ENCODE measurements at places on chromosomes 3 and 15. TPM values are rescaled to one million over a fixed set of nuclear protein-coding genes. Genes with fewer than 3 reads are reported as not detected.

DNA sequence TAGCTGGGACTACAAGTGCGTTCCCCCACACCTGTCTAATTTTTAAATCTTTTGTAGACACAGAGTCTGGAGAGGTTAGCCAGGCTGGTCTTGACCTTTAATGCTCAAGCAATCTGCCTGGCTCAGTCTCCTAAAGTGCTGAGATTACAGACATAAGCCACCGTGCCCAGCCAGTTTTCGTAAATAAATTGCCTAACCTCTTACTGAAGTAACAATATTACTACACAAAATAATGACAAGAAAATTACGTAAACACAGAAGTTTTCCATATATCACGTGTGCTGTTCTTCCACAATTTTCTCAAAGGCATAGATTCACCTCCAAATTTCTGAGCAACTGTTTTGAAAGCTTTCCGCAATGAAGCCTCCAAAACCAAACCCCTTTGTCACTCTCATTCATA, 58.1 kb upstream of the PROK2 start:
- DNase-seq = no peak

DNA sequence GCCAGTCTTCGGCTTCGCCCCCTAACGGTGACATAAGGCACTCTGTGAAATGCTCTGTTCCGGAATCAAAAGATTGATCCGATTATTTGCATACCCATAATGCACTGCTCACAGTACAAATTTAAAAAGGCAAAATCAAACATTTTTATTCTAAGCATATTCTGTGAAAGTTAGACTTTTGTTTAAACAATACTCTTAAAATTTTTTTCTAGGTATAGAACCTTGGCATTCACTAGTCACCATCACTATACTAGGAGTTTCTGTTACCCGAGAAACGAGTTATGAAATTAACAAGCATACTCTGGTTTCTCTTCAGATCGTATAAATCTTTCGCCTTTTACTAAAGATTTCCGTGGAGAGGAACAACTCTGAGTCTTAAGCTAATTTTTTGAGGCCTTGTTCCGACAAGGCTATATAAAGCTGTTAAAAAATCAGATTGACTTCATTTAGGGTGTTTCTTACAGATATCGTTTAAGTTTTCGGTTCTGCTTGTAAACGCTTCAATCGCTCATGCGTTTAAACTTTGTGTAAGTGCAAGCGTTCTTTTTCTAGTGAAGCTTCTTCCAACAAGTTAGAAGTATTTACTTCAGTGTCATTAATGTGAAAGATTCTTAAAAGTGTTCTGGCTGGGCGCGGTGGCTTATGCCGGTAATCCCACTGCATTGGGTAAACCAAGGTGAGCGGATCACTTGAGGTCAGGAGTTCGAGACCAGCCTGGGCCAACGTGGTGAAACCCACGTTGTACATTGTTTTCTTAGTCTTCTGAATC, at the start of gene RNU5B-1:
RNU5B-1 (plus strand) TSS at position 297 of the 769 bp plus-strand sequence.
- DNase-seq = peak; percentile 92

DNA sequence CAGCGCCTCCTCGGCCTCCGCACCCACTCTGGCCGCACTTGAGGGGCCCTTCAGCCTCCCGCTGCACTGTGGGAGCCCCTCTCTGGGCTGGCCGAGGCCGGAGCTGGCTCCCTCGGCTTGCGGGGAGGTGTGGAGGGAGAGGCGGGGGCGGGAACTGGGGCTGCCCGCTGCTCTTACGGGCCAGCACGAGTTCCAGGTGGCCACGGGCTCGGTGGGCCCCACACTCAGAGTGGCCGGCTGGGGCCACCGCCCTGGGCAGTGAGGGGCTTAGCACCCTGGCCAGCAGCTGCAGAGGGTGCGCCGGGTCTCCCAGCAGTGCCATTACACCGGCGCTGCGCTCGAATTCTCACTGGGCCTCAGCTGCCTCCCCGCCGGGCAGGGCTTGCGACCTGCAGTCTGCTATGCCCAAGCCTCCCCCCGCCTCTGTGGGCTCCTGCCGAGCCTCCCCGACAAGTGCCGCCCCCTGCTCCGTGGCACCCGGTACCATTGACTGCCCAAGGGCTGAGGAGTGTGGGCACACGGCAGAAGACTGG, 167.1 kb upstream of the PLSCR5 start:
- no peak for DNase-seq

The SI gene
- total RNA-seq = not detected

DNA sequence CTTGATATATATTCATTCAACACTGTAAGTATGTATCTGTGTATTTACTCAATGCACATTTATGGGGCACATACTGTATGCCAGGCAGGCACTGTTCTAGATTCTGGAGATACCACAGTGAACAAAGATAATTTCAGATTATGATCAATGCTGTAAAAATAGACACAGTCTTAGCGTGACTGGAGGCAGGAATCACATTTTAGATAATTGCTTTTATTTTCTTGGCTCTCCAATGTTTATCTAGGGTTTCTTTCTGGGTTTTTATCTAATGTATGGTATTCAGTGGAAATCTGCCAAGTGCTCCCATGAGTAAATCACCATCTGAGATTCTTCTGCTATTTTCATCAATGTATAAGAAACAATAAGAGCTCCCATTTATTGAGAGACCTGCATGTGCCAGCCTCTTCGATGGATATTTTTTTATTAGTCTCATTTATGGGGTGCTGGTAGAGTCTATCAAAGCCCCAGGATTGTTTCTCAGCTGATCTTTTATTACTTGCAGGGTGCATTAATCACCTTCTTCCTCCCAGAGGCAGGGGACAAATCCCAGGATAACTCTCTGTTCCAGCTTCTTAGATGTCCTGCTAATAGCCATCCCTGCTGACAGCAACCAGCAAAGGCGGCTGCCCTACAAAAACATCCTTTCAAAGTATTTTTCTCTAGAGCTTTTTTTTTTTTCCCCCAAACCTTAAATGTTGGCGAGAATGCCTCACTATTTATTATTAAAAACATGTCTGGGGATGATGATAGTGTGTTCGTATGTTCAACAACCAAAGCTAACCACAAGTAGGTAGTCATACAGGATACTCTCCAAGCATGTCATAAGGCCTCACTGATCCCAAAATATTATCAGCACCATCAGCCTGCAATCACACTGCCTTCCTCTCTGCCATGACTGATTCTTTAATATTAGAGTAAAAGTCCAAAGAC, 331.0 kb upstream of the RASGRP1 start:
- peak; percentile 68 for DNase-seq

DNA sequence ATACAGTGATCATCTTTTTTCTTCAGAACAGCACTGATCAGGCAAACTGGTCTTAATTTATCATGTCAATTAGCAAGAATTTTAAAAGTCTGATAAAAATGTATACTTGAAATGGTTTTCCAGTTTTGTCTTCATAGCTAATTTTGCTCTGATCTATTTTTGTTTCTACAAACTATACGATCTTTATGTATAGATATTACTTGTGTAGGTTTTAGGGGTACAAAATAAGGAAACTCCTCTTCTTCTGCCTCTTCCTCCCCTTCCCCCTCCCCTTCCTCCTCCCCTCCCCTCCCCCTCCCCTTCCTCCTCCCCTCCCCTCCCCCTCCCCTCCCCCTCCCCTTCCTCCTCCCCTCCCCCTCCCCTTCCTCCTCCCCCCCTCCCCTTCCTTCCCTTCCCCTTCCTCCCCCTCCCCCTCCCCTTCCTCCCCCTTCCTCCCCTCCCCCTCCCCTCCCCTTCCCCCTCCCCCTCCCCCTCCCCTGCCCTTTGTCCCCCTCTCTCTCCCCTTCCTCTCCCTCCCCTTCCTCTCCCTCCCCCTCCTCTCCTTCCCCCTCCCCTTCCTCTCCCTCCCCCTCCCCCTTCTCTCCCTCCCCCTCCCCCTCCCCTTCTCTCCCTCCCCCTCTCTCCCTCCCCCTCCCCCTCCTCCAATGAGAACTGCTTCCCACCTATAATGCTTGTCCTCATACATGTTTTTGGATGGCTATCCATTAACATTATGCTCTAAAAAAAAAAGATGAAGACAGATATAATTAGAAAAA, 110.0 kb downstream of the PIK3R4 start:
- DNase-seq = no peak

- peak; percentile 57 for DNase-seq
These were observed 490 bp downstream of the TOMM70 start for GRCh38 chr3:100400419-100400779.

The GOLGA8K gene
- 3.8 TPM for total RNA-seq

- DNase-seq = no peak
These were observed 381.2 kb downstream of the WDR72 start for GRCh38 chr15:53378096-53378800.

The CFAP20DC gene
- total RNA-seq = 1.9 TPM

The TASOR gene
- 44.5 TPM for total RNA-seq

The NAA50 gene
- 160 TPM for total RNA-seq

DNA sequence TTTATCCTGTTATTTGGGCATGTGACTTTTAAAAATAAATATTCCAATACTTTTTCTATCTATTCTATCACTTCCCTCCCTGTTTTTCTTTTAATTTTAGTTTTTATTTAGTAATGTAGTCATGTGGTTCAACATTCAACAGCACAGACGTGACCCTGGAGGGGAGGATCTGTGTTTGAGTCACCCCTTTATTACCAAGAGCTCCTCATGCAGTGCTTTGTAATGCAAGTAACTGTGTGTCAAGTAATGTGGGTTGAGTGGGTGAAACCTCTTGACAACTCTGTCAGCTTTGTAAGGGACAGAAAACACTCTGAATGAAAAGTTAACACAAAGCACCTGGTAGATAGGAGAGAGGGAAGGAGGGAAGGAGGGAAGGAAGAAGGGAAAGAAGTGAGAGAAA, 89.7 kb upstream of the FGF12 start:
- DNase-seq = no peak

All from endothelial cell of umbilical vein (primary cell).